Aorta (tissue), 5 donors: ENCODE measurements at places on chromosomes 5 and 9. TPM values are rescaled to one million over a fixed set of nuclear protein-coding genes. Genes with fewer than 3 reads are reported as not detected.

PRDM9 gene
- not detected for total RNA-seq

SOX30 gene
- total RNA-seq = not detected

IFNB1 gene
- total RNA-seq = not detected

RNF38 gene
- 52.4 TPM for total RNA-seq

C9orf153 gene
- total RNA-seq = 1.4 TPM

PCDHA1 gene
- not detected for total RNA-seq
